ENCODE measurements at places on chromosomes 5 and 9. TPM values are rescaled to one million over a fixed set of nuclear protein-coding genes. Genes with fewer than 3 reads are reported as not detected.

The SLC35A4 gene
- total RNA-seq, result 27.0 TPM

The PCDHB8 gene
- 2.6 TPM for total RNA-seq

- peaks cover 7% of the 10 kb centered on the region for H3K4me1 ChIP-seq
- no peak overlapping the region for H3K27ac ChIP-seq
- no peaks in the 10 kb centered on the region for H3K27me3 ChIP-seq
- no peaks in the 10 kb centered on the region for H3K36me3 ChIP-seq
Observed at GRCh38 chr9:14677872-14678271, 15.4 kb downstream of the ZDHHC21 start.

- H3K27me3 ChIP-seq, result no peaks in the 10 kb centered on the region
- no peak overlapping the region for H3K27ac ChIP-seq
- peak; percentile 44 for DNase-seq
- H3K36me3 ChIP-seq, result no peaks in the 10 kb centered on the region
Observed at GRCh38 chr5:119315516-119315949, 40.3 kb upstream of the TNFAIP8 start.

GRCh38 chr5:110376281-110376951 is 350.1 kb downstream of the TMEM232 start:
- H3K27ac ChIP-seq, result no peak overlapping the region
- no peaks in the 10 kb centered on the region for H3K27me3 ChIP-seq
- no peaks in the 10 kb centered on the region for H3K36me3 ChIP-seq
- H3K4me3 ChIP-seq, result no peak overlapping the region
- no peaks in the 10 kb centered on the region for H3K4me1 ChIP-seq

DNA sequence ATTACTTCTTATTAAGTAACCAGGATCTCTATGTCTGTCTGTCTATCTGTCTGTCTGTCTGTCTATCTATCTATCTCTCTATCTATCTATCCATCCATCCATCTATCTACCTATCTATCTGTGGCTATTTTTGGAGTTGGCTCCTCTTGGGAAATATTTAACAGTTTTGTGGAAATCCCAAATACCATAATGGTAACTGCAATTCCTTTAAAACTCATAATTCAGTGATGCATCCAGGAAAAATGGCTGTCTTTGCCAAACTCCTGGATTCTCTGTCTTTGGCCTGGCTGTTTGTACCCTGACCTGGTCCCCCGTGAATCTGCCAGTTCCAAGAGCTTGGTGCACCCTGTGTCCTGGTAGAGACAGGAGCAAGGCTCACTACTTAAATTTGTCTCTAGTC is 197.0 kb downstream of the PCSK1 start:
- no peak for DNase-seq
- no peak overlapping the region for H3K27ac ChIP-seq
- H3K4me3 ChIP-seq, result no peak overlapping the region

DNA sequence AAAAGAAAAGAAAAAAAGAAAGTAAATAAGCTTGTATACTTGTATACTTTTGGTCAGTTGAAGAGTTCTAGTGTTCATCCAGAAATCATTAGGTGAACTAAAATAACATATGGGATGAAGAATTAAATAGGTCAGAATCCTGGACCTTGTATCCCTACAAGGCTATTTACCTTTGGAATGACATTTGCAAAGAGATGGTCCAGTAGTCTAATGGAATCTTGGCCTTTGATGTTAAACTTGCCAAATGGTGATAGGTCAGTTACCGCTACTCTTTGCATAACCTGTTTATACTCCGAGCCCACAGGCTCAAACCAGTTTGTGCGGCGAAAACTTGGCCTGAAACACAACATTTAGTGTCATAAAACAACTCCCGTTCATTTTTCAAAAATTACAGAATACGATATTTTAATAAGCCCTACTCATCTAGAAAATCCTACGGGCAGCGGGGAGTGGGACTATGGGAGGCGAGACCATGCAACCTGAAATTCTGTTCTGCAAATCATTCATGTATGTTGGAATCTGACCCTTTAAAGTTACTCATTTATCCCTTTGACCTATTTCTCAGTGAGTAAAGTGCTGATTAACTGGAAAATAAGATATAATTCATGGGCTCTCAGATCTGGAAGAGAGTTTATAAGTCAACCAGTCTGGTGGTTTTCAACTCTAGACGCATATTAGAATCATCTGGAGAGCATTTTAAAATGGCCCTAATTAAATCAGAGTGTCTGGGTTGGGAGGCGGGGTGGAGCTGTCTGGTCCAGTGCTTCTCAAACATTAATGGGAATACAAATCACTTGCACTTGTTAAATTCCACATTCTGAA is 38.6 kb downstream of the DMGDH start:
- H3K4me3 ChIP-seq, result no peak overlapping the region
- no peak for DNase-seq
- H3K36me3 ChIP-seq, result no peaks in the 10 kb centered on the region
- no peaks in the 10 kb centered on the region for H3K27me3 ChIP-seq
- no peaks in the 10 kb centered on the region for H3K4me1 ChIP-seq
